NCI-H226 (cell line): ENCODE measurements at places on chromosomes 3 and 15.

DNA sequence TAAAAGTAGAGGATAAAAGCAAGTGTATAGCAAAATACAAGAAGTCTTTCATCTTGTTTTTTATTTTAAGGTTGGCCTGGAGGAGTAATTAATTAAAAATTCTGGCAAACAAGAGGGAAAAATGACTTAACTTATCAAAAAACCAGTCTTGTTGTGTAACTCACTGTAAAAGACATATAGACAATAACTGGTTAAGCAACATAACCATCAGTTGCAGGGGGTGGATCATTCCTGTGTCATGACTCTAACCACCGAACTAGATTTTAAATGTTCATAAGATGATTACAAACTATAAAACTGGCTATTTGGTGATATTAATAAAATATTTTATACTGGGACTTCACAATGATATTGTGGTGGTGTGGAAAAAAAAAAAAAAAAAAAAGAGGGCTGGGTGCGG lies 130.6 kb downstream of the STAG1 start:
- no peak for DNase-seq

GRCh38 chr3:82217571-82217970 lies 456.1 kb upstream of the GBE1 start:
- no peak for DNase-seq

DNA sequence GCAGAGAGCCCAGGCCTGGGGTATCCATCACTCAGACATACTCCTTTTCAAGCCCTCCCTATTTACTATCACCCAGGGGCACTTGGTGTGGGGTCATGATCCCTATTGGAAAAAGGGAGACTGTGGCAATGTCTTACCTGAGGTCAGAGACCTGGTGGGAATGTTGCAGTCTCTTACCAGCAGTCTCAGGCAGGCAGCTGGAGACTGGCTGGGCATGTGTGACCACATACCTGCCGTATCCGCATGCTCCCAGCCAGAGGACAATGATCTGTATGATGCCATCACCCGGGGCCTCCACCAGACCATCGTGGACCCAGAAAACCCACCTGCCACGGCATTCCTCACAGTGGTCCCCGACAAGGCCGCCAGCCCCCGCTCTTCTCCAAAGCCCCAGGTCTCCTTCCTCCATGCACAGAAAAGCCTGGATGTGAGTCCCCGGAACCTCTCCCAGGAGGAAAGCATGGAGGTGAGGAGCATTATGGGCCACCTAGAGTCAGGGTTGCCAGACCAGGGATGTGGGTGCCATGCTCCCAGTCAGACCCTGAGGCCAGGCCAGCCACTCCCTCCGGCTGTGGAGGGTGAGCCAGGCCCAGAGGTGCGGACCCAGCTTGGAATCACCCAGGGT lies 5.9 kb downstream of the SH2D7 start:
- DNase-seq, result no peak

GRCh38 chr3:120162400-120162799 lies 68.2 kb upstream of the GSK3B start:
- DNase-seq, result peak; percentile 2

DNA sequence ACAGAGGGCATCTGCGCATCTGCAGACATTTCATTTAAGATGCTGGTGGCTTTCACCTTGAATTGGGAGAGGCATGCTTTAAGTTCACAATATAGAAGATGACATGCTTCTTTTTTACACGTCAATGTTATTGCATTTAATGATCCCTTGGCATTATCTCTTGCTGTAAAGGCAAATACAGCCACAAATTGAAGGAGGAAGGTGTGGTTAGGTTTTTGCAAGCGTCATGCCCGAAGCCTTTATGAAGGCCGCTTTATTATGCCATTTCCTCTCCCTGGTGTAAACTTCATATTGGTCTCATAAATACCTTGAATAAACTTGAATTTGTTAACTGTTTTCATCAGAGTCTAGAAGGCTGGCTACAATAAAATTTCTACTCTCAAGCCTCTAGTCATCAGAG lies 212.7 kb downstream of the PDZRN3 start:
- DNase-seq, result no peak

- DNase-seq, result peak; percentile 55
Measured at GRCh38 chr3:197305854-197306253, 7.4 kb upstream of the DLG1 start.

- DNase-seq, result no peak
Measured at GRCh38 chr3:5298453-5298852, 110.9 kb downstream of the EDEM1 start.

GRCh38 chr3:114418107-114418506 lies 124.3 kb downstream of the TIGIT start:
- DNase-seq, result no peak

DNA sequence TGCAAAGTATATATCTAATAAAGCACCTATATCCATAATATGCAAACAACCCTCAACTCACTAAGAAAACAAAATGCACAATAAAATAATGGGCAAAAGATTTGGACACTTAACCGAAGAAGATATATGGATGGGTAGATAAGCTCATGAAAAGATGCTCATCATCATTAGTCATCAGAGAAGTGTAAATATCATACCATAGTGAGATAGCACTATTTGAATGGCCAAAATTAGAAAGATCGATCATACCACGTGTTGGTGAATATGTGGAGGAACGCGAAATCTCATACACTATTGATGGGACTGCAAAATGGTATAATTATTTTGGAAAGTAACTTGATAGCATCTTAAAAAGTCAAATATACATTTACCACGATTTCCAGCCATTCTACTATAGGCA lies 40.5 kb downstream of the PLS1 start:
- DNase-seq, result no peak

GRCh38 chr3:34619990-34620389 lies 821.6 kb downstream of the PDCD6IP start:
- DNase-seq, result no peak

DNA sequence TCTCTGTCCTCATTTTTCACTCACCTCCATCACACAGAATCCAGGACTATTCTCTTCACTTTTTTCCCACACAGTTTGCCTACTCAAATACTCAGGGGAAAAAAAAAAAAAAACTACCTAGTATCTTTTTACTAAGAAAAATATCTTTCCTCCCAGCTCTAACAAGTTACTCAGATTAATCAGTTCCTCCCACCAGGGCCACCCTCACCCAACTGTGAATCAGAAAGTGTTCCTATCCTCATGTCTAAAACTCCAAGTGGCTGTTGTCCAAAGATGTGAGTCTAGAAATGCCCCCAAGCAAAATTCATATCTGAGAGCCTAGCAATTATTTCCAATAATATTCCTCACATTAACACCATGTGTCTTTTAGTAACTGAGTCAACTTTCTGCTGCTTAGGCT lies 268.0 kb downstream of the ERC2 start:
- DNase-seq, result peak; percentile 10

- no peak for DNase-seq
Measured at GRCh38 chr15:39128746-39129145, 452.1 kb upstream of the THBS1 start.

GRCh38 chr3:126857928-126858327 lies 125.0 kb upstream of the PLXNA1 start:
- no peak for DNase-seq

DNA sequence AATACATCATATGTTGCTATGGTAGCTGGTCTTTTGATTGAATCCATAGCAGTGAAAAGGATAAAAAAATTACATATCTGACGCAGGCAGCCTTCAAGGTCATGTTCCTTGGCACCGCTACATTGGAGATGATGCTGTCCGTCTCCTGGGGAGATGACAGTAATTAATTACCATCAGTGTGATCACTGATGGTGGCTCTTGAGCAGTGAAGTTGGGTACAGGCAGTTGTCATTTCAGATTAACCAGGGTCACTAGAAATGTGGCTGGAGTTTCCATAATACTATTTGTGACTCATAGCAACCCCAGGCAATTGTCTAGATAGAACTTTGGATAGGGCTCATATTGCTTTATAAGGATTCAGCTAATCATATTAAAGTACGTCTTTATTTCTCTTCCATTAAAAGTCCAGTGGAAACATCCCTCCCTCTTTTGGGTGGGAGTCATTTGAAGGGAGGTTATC lies 136.3 kb downstream of the THSD4 start:
- DNase-seq, result no peak

DNA sequence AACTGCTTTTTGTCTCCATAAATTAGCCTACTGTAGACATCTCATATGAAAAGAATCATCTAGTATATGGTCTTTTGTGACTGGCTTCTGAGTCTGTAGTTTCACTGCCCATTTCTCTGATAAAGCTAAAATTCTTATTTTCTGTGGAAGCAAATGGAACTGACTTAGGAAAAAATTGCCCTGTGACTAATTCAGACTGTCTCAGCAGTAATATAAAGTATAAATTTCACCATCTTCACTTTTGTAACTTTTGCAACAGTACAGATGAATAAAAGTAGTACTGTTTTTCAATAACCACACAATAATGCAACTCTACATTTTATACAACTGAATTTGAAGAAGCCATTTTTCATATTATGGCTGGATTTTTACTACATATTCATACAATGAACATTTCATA lies 104.1 kb downstream of the TBC1D5 start:
- DNase-seq, result no peak

DNA sequence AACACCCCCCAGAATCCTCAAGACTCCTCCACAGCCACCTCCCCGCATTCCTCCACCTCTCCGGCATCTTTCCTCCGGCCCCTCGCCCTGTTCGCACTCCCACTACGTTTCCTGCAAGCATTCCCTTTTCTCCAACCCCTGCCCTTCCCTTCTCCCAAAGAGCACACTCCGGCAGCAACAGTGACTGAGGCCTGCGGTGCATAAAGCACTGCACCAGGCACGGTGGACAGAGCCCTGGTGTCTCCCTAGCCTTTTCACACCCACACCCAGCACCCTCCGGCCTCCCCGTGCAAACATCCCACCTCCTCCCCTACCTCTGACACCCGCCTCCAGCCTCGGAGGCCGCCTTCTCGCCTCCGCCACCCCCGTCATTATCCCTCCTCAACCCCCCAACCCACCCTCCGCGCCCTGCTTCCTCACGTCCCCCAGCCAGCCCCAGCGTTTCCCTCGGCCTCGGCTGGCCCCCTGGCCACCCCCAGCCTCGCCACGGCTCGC lies 577 bp downstream of the ZNF148 start:
- DNase-seq, result peak; percentile 66

DNA sequence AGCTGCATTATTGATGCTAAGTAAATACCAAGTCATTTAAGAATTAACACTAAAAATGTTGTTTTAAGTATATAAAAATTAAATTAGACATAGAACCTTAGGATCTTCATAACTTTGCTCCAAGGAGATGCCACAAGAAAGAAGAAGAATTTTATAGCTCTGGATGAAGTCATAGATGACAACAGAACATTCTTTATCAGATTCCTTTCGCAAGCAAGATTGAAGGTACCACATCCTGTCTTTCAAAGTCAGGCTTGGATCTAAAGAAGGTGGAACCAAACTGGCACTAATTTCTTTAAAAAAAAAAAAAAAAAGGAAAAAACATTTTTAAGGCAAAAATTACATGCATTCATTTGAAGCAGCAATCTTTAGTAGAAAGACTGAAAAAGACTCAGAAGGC lies 62.5 kb downstream of the POLQ start:
- DNase-seq, result peak; percentile 10

DNA sequence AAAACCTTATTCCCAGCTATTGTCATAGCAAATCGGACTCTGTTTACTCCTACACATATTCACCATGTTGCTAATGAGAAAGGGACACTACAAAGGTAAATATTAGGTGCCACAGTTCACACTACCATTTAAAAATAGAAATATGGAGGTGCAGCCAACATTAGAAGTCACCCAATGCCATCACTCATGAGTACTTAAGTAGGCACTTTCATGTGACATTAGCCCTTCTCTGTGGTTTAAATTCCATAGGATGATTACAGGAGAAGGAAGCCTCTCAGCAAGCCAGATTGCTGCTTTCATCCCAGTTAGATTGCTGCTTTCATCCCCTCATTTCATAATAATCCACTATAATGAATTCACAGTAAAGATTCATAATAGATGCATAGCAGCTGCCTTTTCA lies 376.8 kb upstream of the ALCAM start:
- DNase-seq, result no peak

GRCh38 chr15:46207341-46207740 lies 572.5 kb downstream of the SQOR start:
- DNase-seq, result no peak

DNA sequence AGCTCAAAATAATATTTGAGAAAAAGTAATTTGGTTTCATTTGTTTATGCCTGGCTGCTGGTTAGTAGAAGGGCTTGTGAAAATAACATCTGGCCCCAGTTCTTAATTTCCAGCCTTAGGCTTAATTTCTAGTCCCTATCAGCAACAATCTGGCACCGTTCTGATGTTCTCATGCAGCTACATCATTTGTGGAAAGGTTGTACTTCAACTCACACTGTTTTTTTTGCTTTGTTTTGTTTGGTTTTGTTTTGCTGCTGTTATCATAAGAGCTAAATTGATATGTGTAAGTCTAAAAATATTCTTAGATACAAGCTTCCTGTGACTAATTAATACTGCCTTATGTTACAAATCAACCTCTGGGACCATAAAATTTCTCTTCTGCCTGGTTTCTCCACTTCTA lies 8.9 kb downstream of the CPA3 start:
- DNase-seq, result no peak

- no peak for DNase-seq
Measured at GRCh38 chr3:69880069-69880640, 119.4 kb upstream of the SAMMSON start.

- DNase-seq, result no peak
Measured at GRCh38 chr3:66554178-66554577, 53.4 kb upstream of the LRIG1 start.

- DNase-seq, result no peak
Measured at GRCh38 chr3:100023150-100023549, 91.2 kb downstream of the FILIP1L start.

- no peak for DNase-seq
Measured at GRCh38 chr3:59684766-59685165, 634.9 kb upstream of the CFAP20DC start.

GRCh38 chr15:90915808-90916440 lies 12.8 kb downstream of the MAN2A2 start:
- no peak for DNase-seq

GRCh38 chr3:123165163-123165562 lies 36.6 kb upstream of the SEC22A start:
- no peak for DNase-seq

GRCh38 chr3:157027861-157028745 lies 131.8 kb downstream of the CCNL1 start:
- no peak for DNase-seq

DNA sequence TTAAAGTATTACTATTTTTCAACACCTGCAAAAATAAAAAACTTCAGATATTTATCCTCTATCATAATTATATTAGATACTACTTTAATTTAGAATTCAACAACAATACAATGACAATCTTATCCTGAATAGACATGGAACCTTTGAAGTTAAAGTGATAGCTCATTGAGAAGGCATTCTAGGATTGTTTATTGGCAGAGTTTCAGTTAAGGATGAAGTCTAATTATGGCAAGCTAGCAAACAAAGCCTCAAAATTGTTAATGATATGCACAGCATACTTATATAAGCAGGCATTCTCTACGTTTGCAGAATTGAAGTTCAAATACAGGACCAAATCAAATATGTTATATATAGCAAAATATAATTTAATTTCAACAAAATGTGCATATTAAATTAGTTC lies 91.2 kb upstream of the ABI3BP start:
- no peak for DNase-seq
